ENCODE measurements at places on chromosomes 12 and 14.

DNA sequence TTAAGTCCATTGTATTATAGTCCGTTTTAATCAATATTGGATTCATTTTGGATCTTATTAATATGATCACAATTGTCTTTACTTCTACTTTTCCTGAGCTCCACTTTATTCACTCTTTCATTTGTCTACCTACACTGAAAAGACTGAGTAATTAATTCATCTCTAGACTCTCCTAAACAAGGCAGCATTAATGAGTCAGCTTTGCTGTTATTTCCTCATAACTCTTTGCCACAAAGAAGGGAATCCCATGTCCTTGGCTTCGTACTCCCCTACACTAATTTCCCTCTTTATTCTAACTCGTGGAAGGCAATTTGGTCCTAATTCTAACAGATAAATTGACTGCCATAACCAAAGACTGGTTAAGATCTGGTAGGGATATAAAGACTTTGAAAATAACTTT lies 91.9 kb downstream of the ARMH4 start:
- DNase-seq: peak; percentile 14
- no peaks in the 10 kb centered on the region for H3K36me3 ChIP-seq
- no peak overlapping the region for H3K4me3 ChIP-seq
- H3K4me1 ChIP-seq: peaks cover 4% of the 10 kb centered on the region

- DNase-seq: peak; percentile 25
- H3K27ac ChIP-seq: no peak overlapping the region
- H3K36me3 ChIP-seq: no peaks in the 10 kb centered on the region
- no peak overlapping the region for H3K4me3 ChIP-seq
Measured at GRCh38 chr14:49050822-49051221, 535.4 kb downstream of the RPS29 start.

- H3K27ac ChIP-seq: peak overlapping the region; percentile 73
- no peaks in the 10 kb centered on the region for H3K27me3 ChIP-seq
- H3K36me3 ChIP-seq: no peaks in the 10 kb centered on the region
- H3K4me1 ChIP-seq: peaks cover 18% of the 10 kb centered on the region
- no peak overlapping the region for H3K4me3 ChIP-seq
Measured at GRCh38 chr12:101051151-101051550, 158.9 kb downstream of the SLC5A8 start.

DNA sequence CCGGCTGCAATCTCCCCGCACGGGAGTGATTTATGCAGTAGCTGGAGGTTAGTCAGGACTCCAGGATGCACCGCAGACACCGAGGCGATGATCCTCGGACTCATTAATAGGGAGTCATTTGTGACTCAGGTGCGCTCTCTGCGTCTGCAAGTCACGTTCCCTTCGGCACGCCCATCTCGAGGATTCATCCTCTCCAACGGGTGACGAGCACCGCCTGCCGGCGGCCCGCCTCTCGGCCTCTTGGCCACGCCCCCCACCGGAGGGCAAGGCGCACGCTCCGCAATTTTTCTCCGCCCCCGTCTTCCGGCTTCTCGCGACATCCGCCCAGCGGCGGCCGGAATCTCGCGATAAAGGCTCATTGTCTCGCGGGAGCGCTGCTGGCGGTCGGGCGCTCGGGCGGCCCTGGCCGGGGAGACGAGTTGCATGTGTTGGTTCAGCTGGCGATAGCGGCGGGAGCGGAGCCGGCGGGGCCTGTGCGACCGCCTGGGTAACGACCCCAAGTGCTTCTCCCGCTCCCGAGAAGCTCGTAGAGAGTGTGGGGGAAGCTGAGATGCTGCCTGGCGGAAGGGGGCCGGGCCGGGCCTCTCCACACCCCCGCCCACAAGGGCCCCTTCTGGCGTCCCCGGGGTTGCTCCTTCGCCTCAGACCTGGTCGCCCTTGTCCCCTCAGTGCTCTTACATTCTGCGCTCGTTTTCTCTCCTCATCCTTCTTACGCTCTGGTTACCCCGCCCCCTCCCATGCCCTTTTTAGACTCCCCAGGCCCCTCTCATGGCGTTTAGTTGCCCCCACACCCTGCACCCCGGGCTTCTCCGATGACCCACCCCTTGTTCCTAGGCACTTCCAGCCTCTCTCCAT lies at the start of gene DENR:
Gene DENR, plus strand, starts transcription at position 361 of the 855 bp plus-strand sequence. CDS start 878 bp downstream, outside the sequence.
- DNase-seq: peak; percentile 95
- H3K4me1 ChIP-seq: peaks cover 8% of the 10 kb centered on the region
- no peaks in the 10 kb centered on the region for H3K27me3 ChIP-seq

DNA sequence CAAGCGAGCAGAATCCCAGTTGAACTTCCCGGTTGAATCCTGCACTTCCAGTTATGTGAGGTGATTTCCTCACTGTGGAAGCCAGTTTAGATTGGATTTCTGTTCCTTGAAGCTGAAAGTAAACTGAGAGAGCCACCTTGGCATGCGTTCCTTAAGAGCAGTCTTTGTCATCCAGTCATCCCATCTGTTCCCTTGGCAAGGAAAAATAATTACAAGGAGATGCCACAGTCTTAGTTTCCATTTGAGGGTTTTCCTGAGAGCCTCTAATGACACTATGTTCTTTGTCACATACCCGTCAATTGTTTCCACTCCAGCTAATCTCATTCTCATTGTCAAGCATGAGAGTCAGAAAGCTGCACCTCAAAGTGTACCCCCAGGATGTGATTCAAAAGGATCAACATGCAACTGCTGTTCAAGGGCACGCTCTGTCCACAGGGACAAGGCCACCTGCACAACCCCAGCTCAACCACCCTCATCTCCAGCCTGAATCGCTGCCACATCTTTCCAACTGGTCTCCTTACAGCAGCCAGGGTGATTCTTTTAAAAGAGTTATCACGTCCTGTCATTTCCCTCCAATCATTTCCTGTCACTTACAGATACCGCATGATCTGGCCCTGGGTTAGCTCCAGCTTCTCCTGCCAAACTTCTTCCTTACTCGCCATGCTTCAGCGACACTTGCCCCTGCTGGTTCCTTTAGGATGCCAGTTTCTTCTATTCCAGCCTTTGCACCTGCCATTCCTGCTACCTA lies 18.0 kb upstream of the TCP11L2 start:
- no peak overlapping the region for H3K4me3 ChIP-seq
- H3K4me1 ChIP-seq: peaks cover 11% of the 10 kb centered on the region
- no peaks in the 10 kb centered on the region for H3K36me3 ChIP-seq
- DNase-seq: no peak

DNA sequence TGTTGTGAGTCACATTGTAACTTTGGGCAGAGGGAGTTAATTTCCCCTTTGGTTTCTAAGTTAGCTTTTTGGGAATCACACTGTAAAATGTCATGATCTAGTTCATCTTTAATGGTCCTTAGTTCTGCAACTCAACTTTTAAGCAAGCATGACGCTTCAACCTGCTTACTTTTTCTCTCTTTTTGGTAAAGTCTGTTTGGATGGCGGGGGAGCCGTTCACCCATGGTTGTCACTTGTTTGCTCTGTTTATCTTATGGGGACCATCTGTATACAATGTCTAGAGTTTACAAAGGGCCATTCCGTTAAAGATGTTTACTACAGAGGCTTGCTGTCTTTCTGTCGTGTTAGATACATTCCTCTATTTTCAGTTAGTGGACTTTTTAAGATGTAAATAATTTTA lies 172.0 kb downstream of the SRGAP1 start:
- H3K4me3 ChIP-seq: no peak overlapping the region
- H3K4me1 ChIP-seq: no peaks in the 10 kb centered on the region
- DNase-seq: no peak
- no peaks in the 10 kb centered on the region for H3K36me3 ChIP-seq
- no peak overlapping the region for H3K27ac ChIP-seq

DNA sequence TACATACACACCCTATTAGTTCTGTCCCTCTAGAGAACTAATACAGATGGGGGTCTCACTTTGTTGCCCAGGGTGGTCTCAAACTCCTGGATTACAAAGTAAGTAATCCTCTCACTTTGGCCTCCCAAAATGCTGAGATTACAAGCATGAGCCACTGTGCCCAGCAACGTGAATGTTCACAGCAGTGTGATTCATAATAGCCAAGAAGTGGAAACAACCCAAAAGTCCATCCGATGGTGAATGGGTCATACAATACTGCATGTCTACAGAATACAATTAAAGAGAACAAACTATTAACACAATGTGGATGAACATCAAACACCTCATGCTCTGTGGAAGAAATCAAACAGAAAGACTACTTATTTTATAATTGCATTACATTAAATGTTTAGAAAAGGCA lies 57.3 kb upstream of the SYNE2 start:
- no peaks in the 10 kb centered on the region for H3K27me3 ChIP-seq
- no peak overlapping the region for H3K27ac ChIP-seq
- H3K4me1 ChIP-seq: no peaks in the 10 kb centered on the region
- no peak for DNase-seq
- H3K36me3 ChIP-seq: no peaks in the 10 kb centered on the region
- H3K4me3 ChIP-seq: no peak overlapping the region

DNA sequence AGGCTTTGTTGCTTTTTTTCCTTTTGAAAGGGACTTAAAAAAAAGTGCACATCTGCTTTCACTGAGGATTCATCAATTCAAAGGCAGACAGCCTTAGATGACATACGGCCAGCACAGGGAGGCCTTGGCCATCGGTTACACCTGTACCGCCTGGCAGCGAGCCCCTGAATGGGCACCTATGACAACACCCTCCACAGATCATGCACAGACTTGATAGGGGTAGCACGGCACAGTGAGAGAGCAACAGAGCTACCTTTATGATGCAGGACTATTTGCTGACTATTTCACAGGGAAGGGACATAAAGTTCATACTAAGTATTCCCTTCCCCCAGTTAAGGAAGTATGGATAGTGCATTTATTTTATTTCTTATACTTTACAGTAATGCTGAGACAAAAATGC lies 137.9 kb upstream of the ARID2 start:
- no peaks in the 10 kb centered on the region for H3K4me1 ChIP-seq
- no peaks in the 10 kb centered on the region for H3K27me3 ChIP-seq

DNA sequence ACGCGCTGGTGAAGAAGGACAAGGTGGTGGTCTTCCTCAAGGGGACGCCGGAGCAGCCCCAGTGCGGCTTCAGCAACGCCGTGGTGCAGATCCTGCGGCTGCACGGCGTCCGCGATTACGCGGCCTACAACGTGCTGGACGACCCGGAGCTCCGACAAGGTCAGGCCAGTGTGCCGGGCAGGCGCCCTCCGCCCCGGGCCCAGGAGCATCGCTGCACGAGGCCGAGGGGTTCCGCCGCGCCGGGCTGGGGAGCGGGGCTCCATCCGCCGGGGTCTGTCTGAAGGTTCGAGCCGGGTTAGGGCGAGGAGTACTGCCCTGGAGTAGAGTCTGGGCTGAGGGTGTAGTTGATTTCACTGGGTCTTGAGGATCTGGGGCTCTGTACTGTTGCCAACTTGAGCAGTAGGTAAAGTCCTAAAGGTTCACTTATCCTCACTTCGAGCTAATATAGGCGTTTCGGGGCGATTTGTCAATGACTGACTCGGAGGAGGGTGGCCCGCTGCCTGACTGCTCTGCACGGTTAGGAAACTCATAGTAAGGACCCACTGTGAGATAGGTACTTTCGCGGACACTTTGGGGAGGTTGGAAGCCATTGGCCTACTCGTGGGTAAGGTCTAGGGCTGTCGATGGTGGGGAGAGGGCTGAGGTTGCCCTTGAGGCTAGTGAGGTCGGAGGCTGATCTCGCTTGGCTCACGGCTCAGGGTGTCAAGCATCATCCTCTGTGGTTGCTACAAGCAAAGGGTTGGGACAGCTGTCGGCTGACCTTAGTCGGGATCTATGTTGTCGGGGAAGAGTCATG lies 574 bp downstream of the GLRX5 start:
- H3K4me1 ChIP-seq: peaks cover 48% of the 10 kb centered on the region
- peak overlapping the region; percentile 91 for H3K4me3 ChIP-seq
- H3K27ac ChIP-seq: peak overlapping the region; percentile 75
- DNase-seq: no peak
- H3K36me3 ChIP-seq: no peaks in the 10 kb centered on the region
- no peaks in the 10 kb centered on the region for H3K27me3 ChIP-seq

DNA sequence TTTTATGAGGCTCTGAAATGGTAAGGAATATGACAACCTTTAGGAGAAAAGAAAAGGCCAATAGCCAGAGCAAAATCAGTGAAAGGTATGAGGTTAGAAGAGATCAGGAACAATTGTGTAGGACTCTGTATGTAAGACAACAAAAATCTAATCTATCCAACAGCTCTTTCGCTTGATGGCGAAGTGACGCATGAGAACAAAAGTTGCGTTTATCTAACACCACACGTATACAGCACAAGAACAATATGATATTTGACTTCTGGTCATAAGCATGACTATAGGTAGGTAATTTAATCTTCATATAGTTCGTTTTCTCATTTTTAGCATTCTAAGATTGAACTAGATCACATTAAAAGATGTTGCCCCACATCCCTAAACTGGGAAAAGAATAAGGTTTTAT lies 1.5 kb downstream of the CLECL1 start:
- H3K4me1 ChIP-seq: no peaks in the 10 kb centered on the region
- H3K36me3 ChIP-seq: no peaks in the 10 kb centered on the region
- no peak overlapping the region for H3K4me3 ChIP-seq
- H3K27me3 ChIP-seq: no peaks in the 10 kb centered on the region

DNA sequence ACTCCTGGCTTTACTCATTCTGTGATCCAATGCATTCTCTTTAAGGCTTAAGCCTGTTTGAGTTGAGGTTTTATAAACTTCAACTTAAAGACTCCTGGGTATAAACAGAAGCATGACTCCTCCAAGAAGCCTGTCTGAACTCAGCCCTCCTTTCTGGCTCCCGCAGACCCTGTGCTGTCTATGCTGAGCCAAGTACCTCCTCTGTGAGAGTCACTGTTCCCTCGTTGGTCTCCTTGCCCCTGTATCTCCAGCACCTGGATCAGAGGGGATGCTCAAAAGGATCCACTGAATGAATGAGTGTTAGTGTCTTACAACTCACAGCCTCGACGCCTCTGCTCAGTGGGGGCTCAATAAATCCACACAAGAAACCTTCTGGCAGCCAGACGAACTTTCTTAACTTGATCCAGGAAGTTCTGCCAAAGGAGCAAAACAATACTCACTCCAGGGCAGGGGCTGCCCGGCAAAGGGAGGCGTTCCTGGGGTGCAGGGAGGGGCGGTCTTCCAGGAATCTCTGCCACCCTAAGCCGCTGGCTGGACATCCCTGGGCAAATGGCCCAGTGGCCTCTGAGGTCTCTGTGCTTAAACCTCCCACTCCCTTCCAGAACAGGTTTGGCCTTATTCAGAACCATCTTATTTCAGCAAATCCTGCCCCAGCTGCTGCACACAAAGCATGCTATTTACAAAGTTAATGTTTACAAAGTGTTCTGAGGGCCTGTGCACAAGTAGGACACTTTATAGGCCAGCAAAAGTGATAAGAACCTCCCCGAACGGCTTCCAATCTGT lies 32.9 kb downstream of the MAP1LC3B2 start:
- no peak overlapping the region for H3K27ac ChIP-seq
- H3K4me1 ChIP-seq: peaks cover 6% of the 10 kb centered on the region
- H3K36me3 ChIP-seq: no peaks in the 10 kb centered on the region
- no peaks in the 10 kb centered on the region for H3K27me3 ChIP-seq

GRCh38 chr12:27967551-27968054 lies 4.9 kb downstream of the PTHLH start:
- peak overlapping the region; percentile 85 for H3K27ac ChIP-seq
- peaks cover 43% of the 10 kb centered on the region for H3K4me1 ChIP-seq
- peak overlapping the region; percentile 70 for H3K4me3 ChIP-seq
- peak; percentile 26 for DNase-seq
- peaks cover 5% of the 10 kb centered on the region for H3K36me3 ChIP-seq
- no peaks in the 10 kb centered on the region for H3K27me3 ChIP-seq

GRCh38 chr14:94681300-94682060 lies 69.3 kb downstream of the SERPINA3 start:
- no peaks in the 10 kb centered on the region for H3K27me3 ChIP-seq
- peak; percentile 7 for DNase-seq
- no peak overlapping the region for H3K27ac ChIP-seq
- H3K4me3 ChIP-seq: no peak overlapping the region
- no peaks in the 10 kb centered on the region for H3K36me3 ChIP-seq
